Smooth muscle cell of the coronary artery (primary cell): ENCODE measurements at places on chromosomes 7 and 10. TPM values are rescaled to one million over a fixed set of nuclear protein-coding genes. Genes with fewer than 3 reads are reported as not detected.

The TSPAN33 gene
- total RNA-seq, result 0.12 and 1.8 TPM in 2 replicates

The MGMT gene
- 26.0 and 34.9 TPM in 2 replicates for total RNA-seq

The KIAA1549 gene
- 0.35 and 0.60 TPM in 2 replicates for total RNA-seq

The POLD2 gene
- 72.0 and 80.7 TPM in 2 replicates for total RNA-seq

The PPP1R9A gene
- 0.12 and 0.38 TPM in 2 replicates for total RNA-seq

The FFAR4 gene
- not detected in 2 replicates for total RNA-seq

The HGF gene
- total RNA-seq, result 15.4 and 19.5 TPM in 2 replicates
